ENCODE measurements at places on chromosomes 3 and 15.
A peak's percentile ranks its signal among the peaks of the same experiment; 100 is the strongest.

DNA sequence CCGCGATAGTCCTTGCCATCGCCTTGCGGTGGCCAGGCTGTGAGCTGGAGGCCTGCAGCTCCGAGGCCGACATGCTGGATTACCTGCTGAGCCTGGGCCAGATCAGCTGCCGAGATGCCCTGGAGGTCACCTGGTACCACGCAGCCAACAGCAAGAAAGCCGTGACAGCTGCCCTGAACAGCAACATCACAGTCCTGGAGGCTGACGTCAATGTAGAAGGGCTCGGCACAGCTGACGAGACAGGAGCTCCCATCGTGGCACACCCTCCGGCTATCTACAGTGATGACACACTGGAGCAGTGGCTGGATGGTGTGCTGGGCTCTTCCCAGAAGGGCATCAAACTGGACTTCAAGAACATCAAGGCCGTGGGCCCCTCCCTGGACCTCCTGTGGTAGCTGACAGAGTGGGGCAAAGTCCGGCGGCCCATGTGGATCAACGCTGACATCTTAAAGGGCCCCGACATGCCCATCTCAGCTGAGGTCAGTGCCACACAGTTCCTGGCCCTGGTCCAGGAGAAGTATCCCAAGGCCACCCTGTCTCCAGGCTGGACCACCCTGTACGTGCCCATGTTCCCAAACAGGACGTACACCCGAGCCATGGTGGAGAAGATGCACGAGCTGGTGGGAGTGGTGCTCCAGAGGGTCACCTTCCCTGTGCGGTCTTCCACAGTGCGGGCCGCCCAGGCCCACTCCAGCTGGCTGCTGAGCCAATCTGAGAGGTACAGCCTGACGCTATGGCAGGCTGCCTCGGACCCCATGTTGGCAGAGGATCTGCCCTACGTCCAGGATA is 70.2 kb downstream of the FAM43A start:
- no peak for DNase-seq

GRCh38 chr3:147589016-147589415 is 179.9 kb downstream of the ZIC1 start:
- DNase-seq, result no peak

- DNase-seq, result no peak
These were observed 53.9 kb downstream of the NIPA2 start for GRCh38 chr15:22892333-22892732.

GRCh38 chr15:39195961-39196486 is 384.9 kb upstream of the THBS1 start:
- DNase-seq, result peak; percentile 37

DNA sequence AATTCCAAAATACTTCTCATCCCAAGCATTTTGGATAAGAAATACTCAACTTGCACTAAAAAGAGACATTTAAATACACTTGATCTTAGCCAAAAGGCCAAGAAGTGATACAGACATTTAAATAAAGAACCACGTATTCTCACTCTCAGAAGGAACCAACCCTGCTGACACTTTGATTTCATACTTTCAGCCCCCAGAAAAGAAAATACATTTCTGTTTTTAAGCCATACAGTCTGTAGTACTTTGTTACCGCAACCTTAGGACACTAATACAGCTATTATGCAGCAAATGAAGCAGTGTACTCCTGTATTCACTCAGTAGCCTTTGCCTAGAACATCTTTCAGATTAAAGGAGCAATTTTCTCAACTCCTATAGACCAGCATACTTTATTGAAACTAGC is 86.7 kb downstream of the TBC1D5 start:
- no peak for DNase-seq

- no peak for DNase-seq
These were observed 248.1 kb upstream of the STAC start for GRCh38 chr3:36132214-36132613.

GRCh38 chr3:42516443-42516842 is 14.0 kb downstream of the VIPR1 start:
- no peak for DNase-seq

GRCh38 chr15:31145271-31145911 is 43.9 kb upstream of the TRPM1 start:
- DNase-seq, result no peak

GRCh38 chr15:87902772-87903426 is 353.6 kb downstream of the NTRK3 start:
- DNase-seq, result no peak

- no peak for DNase-seq
These were observed 358.3 kb upstream of the CFAP20DC start for GRCh38 chr3:59408047-59408624.

DNA sequence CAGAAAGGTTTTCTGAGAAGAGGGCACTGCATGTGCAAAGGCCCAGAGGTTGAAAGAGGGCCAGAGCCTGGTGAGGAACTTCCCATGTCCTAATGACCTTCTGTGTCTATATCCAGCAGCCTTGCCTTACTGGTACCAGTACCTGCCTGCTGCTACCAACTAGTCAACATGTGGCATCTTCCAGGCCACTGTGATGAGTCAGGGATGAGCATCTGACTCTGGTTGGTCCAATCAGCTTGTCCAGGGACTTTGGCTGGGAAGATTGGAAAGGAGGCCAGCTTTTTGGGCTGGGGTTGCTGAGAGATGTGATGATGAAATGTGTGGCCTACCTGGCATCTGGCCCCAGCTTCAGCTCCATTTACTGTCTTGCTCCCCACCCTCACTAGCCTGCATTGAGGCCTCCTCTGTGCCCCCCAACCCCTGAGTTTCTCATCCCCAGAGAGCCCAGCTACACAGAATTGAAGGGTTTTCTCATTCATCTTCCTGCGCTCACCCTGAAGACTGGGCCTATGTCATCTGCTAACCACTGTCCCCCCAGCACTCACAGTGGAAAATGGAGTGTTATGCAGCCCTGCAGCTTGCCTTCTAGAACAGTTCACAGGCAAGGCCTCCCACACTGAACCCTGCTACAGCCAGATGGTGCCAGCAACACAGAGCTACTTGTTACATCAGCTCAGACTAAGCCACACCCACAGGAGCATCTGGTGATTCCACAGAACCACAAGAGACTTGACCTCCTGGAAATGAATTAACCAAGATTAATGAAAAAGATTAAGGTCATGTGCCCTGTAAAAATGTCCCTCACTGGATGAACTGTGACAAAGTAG is 1.3 kb upstream of the TWF2 start:
- no peak for DNase-seq

GRCh38 chr15:99122831-99123712 is 18.2 kb downstream of the SYNM start:
- DNase-seq, result peak; percentile 26

- DNase-seq, result no peak
These were observed 244.3 kb downstream of the CHL1 start for GRCh38 chr3:440826-441225.

GRCh38 chr3:155196131-155197021 is 97.1 kb downstream of the STRIT1 start:
- no peak for DNase-seq

- no peak for DNase-seq
These were observed 120.7 kb downstream of the MBNL1 start for GRCh38 chr3:152389316-152389934.

GRCh38 chr3:123401836-123402530 is 46.9 kb downstream of the ADCY5 start:
- no peak for DNase-seq

GRCh38 chr3:65439641-65440284 is 599.0 kb downstream of the MAGI1 start:
- peak; percentile 59 for DNase-seq

GRCh38 chr3:58588030-58588614 is 10.9 kb upstream of the FAM107A start:
- DNase-seq, result peak; percentile 32

DNA sequence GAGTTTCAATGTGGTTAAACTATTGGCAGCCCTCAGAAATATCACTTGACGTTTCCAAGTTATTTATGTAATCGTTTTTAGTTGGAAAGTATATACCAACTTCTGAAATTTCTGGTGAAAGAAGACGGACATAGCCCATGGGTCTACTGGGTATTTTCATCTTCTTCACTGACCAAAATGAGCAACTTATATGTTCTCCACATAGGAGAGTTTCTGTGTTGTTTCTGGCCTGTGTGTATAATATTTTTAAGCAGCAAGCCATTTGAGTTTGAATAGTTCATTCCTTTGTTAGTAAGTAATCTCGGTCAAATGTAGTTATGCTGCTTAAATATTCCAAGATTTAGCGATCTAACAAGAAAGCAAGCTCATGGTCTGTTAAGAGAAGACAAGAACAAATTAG is 57.3 kb downstream of the ADAMTSL3 start:
- no peak for DNase-seq

- no peak for DNase-seq
These were observed 151.4 kb downstream of the FBLN2 start for GRCh38 chr3:13700362-13700761.

DNA sequence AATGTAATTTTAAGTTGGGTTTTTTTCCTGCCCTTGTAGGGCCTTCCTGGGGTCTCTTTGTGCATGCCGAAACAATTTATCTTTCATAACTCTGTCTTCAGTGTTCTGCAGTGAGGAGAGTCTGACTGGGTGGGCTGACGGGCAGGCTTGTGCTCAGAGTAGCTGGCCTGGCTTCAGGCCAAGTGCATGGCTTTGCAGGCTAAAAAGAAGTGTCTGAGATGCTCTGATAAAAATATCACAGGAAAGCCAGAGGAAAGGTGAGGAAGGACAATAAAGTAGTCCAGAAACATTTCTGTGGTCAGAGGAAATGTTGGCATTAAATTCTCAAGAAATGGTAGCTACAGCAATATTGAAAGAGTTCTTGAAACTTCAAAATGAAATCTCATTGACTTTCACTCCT is 25.5 kb downstream of the ST3GAL6 start:
- DNase-seq, result peak; percentile 74

DNA sequence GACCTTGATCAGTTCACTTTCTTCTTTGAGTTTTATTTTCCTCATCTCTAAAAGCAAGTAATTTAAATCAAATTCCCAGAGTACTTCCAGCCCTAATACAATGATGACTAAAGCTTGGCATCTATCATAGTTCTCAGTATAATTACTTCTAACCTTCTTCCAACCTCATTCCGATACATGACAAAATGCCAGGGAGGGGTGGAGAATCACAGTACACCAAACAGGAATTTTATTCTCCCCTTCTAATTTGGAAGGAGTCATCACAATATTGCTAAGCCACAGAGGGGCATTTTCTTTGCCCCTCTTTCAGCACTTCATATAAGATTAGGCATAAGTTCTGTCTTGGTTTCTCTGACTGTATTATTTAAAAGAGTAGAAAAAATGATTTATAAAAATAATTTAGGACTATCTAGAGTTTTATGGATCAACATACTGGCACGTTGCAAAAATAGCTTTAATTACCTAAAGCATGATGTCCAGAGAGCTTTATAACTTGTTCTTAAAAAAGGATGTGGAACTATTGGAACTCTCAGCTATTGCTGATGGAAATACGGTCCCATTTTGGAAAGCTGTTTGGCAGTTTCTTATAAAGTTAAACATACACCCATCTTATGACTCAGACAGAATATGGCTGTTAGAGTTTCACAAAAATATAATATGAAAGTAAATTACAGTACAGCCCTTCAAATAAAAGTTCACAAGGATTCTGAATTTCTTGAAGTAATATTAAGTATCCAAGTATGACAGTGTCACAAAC is 86.9 kb upstream of the UBE2E2 start:
- no peak for DNase-seq

- DNase-seq, result no peak
These were observed 4.8 kb downstream of the C3orf52 start for GRCh38 chr3:112090887-112091586.

- no peak for DNase-seq
These were observed 2.8 kb upstream of the SST start for GRCh38 chr3:187673012-187673411.

- no peak for DNase-seq
These were observed 82.0 kb downstream of the HHLA2 start for GRCh38 chr3:108378153-108378951.

- no peak for DNase-seq
These were observed 463.5 kb downstream of the FOXP1 start for GRCh38 chr3:71120012-71120411.

DNA sequence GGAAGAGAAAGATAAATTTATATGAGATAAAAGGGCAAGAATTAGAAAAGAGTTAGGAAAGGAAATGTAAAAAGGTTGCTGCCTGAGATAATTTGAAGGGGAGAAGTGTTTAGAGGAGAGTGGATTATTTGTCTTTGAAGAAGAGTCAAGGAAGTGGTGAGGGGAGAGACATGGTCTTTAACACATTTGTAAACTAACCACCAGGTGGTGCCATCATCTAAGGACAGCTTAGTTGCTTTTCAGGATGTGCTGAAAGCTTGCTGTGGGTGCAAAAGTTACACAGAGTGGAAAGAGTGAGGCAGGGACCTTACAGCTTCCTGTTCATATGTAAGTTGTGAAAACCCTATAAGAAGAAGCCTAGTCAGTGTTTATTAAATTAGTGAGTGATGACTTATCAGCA is 114.1 kb upstream of the DNAJC19 start:
- no peak for DNase-seq

- DNase-seq, result no peak
These were observed 22.1 kb downstream of the ANAPC13 start for GRCh38 chr3:134463676-134464063.

DNA sequence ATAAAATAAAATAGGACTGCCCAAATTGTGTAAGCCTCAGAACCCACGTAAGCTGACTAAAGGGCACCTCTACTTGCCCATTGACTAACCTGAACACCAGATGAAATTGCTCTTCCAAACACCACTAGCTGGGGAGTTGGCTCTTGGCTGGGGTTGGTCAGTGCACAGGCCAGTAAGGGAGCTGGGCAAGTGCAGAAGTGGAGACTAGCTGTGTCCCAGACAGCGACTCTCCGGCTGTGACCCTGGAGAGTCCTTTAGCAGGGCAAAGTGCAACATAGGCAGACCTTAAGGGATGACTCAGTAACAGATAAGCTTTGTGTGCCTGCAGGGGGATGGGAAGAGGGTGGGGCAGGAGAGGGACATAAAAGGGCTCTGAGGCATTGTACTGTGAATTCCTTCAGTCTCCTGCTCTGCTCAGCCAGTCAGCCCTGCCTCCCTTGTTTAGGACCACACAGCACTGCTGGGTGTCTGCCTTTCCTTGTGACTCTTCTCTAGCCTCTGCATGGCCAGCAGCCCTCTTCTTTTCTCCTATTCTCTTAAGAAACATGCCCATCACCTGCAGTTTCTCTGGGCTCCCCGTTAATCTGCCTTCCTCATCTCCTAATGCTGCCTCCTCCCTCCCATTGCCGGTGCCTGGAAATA is 13.2 kb downstream of the NR1I2 start:
- peak; percentile 27 for DNase-seq

DNA sequence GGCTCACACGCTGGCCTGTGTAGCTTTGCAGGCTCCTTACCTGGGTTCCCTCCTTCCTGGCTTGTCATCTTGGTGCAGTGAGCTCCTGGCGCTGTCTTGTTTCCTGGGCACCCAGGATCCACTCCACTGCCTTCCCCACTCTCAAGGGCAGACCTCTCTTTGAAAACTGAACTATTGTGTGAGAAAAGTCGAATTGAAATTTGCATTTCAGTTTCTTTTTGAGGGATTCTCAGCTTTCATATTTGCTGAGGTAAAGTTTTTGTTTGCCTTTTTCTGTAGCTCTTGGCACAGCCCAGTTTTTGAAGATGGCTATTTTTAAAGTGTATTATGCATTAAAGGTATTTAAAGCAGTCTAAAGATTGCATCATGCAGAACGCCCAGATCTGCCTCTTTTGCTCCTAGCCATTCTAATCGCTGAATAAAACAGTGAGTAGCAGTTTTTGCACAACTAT is 70.1 kb downstream of the CCK start:
- no peak for DNase-seq

GRCh38 chr15:74795966-74796625 is 14.2 kb downstream of the CSK start:
- DNase-seq, result no peak

- peak; percentile 30 for DNase-seq
These were observed 28.3 kb downstream of the MASP1 start for GRCh38 chr3:187263270-187263669.
